ENCODE measurements at places on chromosomes 3 and 15.
A peak's percentile ranks its signal among the peaks of the same experiment; 100 is the strongest.

DNA sequence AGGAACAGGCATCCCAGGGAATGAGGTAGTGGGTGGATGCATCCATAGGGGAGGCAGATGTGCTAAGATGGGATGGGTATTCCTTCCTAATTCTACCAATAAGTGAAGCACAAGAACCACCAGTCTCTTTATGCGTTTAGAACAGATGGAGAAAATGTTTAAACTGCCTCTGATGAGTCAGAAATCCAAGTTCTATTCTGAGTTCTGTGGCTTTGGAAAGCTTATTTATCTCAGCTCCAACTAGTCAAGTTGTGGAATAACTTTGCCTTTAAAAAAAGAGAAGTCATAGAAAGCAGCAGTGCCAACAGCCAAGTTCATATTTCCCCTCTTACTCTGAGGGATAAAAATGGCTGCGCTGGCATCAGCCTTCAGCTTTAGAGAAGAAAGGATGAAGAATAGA lies 761.7 kb downstream of the IGSF11 start:
- DNase-seq: no peak

DNA sequence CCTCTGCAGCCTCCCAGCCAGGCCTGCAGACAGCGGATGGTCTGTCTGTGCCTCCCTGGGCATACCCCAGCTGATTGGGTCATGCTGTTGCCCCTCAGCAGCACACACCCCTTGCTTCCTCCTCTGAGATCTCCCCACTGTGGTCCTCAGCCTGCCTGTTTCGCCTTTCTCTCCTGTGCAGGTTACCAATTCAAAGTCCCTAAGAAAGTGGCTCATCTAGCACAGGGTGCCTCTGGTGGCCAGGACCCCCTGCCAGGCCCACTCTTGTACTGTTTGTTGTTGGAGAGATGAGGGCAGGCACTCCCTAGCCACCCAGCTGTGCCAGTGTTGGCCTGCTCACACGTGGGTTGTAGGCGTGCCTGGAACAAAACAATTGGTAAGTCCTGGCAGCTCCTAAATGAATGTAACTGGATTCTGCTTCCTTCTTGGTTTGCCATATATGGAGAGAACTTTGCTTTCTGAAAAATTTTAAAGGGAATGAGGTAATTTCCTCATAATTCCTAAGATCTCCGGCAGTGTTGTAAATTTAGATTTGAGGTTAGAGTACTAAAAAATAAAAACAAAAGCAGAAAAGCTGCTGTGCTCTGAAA lies 213.2 kb upstream of the IL12A start:
- DNase-seq: no peak

DNA sequence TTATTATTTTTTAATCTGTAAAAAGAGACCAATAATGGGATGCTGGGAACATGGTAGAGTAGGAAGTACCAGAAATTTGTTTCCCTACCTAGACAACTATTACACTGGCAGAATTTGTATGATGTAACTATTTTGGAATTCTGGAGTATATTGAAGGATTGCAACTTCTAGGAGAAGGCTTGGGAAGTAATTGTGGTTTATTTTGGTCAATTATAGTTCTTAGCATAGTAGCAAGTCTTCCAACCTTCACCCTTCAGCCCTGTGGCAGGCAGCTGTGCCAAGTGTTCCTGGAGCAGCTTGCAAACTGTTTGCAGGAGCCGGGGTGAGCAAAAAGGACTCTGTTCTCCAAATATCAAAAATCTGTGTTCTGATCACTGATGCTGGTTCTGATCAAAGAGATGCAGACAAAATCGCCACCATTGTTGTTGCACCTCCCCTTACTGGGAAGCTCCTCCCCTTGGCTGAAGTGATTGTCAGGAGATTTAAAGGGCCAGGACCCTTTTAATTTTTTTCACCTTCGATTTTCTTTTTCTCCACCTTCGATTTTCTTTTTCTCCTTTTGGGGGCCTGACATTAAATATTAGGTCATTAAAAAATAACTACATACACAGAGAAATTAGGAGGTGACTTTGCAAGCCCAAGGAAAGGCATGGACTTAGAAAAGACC lies 363.3 kb downstream of the SLC9A9 start:
- no peak for DNase-seq

GRCh38 chr3:167787440-167787839 lies 51.9 kb downstream of the SERPINI1 start:
- DNase-seq: no peak

DNA sequence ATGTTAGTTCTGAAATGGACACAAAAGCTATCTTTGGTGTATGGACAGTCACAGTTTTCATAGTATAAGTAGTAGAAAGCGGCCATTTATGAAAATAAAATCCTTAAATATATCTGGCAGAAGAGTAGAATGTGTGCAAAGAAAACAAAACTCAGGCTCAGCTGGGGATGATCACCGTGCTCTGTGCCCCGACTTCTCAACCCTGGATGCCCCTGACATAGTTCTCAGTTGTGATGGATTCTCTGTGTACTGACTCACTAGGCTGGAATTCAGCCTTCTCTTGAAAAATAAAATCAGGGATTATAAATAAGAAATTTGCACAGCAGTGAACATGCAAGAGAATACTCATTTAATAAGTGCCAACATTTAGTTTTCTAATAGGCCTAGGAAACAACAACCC lies 925.1 kb upstream of the NR2F2 start:
- DNase-seq: no peak

DNA sequence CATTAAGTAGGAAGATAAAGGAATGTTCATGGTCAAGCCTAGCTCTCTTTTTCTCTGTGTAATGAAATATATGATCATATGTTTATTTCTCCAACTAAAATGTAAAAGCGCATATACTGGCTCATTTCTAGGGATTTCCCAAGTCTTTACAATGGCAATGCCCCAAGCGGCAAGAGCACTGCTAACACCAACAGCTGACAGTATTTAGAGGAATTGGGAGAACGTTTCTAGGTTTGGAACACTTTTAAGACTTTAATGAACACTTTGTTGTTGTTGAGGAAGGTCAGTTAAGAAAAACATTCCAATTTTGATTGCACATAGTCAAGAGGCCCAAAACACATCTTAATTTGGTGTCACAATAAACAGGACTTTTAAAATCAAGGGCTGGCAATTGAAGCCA lies 132.7 kb downstream of the ATP8B4 start:
- no peak for DNase-seq

GRCh38 chr15:27870320-27870719 lies 228.8 kb downstream of the OCA2 start:
- no peak for DNase-seq

GRCh38 chr15:43134157-43134635 lies 810 bp downstream of the TMEM62 start:
- DNase-seq: no peak

DNA sequence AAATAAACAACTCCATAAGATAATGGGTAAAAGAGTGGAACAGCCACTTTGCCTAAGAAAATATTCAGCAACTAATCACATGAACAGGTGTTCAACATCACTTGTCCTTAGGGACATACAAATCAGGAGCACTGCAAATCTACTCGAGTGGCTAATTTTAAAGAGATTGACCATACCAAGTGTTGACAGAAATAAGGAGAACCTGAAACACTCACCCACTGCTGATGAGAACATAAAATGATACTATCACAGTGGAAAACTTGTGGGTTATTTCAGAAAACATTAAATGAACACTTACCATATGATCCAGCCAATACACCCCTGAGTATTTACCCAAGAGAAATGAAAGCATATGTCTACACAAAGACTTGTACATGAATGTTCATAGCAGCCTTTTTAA lies 70.5 kb downstream of the GABRB3 start:
- no peak for DNase-seq

DNA sequence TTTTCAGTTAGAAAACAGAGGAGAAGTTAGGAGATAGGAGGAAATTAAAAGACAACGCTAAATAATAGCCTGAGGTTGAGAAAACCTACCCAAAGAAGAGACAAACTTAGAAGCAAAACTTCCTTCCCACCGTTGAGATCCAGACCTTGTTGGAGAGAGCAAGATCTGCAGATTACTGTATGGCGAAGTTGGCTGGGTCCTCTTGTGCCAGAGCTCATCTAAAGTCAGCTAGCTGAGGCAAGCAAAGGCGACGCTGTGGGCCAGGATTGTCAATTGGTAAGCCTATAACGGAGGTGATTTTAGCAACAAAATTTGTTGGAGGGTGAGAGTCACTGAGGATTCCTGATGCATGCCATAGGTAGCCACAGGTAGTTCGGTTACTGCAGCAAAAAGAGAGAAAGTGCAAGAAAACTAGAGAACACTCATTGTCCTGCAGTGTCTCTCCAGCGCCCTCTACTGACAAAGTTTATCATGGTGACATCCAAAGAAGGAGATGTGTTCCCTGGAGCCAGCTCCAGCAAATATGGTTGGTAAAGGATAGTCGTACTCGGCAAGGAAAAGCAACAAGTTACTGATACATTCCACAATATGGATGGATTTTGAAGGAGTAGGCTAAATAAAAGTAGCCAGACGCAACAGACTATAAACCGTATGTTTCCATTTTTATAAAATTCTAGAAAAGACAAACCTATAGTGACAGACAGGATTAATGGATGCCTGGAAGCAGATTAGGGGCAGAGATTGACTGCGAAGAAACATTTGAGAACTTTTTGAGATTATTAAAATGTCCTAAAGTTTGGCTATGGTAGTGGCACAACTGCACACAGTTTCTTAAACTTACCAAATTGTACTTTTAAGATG lies 9.8 kb upstream of the OR5K4 start:
- DNase-seq: peak; percentile 68

GRCh38 chr3:193716150-193716549 lies 123.1 kb downstream of the OPA1 start:
- no peak for DNase-seq

GRCh38 chr3:125146626-125147490 lies 65.7 kb downstream of the SLC12A8 start:
- DNase-seq: peak; percentile 63

GRCh38 chr3:29585368-29585767 lies 304.5 kb downstream of the RBMS3 start:
- DNase-seq: no peak

Measured in hematopoietic multipotent progenitor cell treated with erythropoietin and hydrocortisone succinate and interleukin-3 and kit ligand, for 6 days (in vitro differentiated cells).